CD8-positive, alpha-beta memory T cell (primary cell): ENCODE measurements at places on chromosomes 4 and X. TPM values are rescaled to one million over a fixed set of nuclear protein-coding genes. Genes with fewer than 3 reads are reported as not detected.

GRCh38 chr4:41006141-41006540, 208.2 kb downstream of the APBB2 start:
- no peak for DNase-seq

DNA sequence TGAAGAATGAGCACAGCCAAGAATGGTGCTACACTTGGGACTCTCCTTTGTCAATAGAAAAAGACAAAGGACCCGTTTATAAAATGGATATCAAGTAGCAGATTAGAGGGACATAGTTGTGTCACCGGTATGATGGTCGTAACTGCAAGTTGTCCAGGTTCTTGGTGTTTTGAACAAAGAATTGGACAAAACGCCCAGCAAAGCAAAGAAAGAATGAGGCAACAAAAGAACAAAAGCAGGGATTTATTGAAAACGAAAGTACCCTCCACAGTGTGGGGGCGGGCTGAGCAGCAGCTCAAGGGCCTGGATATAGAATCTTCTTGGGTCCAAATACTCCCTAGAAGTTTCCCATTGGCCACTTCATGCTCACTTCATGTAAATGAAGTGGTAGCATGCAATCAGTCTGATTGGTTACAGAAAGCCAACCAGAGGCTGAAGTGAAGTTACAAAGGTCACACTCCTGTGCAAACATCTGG, 54.7 kb downstream of the SHROOM3 start:
- DNase-seq: no peak

GRCh38 chrX:37873220-37873619, 25.8 kb upstream of the DYNLT3 start:
- DNase-seq: no peak

DNA sequence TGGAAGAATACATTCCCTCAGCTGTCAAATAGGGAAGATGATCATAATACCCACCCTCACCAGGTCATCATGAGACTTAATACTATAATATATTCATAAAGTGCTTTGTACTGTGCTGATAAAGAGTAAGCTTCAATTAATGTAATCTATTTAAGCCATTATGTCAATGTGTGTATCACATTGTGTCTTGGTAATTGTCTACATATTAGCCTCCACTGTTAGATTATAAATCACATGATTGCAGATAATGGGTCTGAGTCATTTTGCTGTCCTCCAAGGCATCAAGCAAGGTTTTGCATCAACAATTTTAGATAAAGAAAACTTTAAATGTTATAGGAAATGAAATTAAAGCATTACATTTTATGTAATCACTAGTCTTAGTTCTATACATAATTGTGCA, 45.2 kb upstream of the CEP135 start:
- DNase-seq: no peak

GRCh38 chr4:3016961-3017360, 53.6 kb downstream of the GRK4 start:
- DNase-seq: no peak

- DNase-seq: no peak
Observed at GRCh38 chr4:133484287-133484686, 335.2 kb downstream of the PCDH10 start.

DNA sequence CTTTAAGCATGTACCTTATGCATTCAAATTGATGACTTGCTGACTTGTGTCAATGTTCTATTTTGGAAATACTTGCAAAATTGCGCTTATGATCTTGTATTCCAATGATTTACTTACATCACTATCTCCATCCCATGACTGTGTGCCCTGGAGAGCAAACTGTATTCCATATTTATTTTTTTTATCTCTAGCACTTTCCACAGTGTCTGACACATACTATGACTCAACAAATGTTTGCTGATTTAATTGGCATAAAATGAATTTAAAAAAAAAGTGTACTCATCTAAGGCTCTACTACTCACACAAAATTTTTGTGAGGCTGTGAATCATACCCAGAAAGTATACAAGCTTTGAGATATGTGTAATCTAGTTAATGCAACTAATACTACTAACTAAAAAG, 1066.8 kb upstream of the ADGRL3 start:
- no peak for DNase-seq

DNA sequence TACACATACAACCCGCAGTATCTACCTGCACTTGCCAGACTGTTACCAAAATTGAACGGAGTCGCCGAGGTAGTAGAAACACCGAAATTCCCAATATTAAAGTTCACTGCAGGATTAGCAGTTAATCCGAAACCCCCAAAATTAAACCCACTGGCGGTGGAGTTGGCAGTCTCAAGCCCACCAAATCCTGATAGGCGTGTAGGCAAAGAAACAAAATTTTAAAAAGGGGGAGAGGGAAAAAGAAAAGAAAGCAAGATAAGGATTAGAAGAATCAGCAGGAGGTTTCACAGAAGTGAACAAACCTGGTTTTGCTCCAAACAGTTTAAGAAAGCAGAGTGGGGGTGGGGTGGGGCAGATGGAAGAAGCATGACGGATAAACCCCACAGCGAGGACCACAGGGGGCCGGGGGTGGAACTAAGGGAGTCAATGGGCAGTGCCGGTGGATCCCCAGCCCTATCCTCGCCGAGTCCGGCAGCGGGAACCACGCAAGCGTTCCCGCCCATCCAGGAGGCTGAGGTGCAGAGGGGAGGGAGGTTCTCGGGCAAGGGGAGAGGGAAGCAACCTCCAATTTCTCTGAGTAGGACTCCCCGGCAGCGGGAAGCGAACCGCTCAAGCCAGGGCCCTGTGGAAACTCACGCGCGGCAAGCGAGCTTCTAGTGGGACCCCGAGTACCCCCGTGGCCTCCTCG, 599 bp downstream of the NUP54 start:
- no peak for DNase-seq

GRCh38 chr4:6282314-6282771, 12.7 kb downstream of the WFS1 start:
- no peak for DNase-seq

DNA sequence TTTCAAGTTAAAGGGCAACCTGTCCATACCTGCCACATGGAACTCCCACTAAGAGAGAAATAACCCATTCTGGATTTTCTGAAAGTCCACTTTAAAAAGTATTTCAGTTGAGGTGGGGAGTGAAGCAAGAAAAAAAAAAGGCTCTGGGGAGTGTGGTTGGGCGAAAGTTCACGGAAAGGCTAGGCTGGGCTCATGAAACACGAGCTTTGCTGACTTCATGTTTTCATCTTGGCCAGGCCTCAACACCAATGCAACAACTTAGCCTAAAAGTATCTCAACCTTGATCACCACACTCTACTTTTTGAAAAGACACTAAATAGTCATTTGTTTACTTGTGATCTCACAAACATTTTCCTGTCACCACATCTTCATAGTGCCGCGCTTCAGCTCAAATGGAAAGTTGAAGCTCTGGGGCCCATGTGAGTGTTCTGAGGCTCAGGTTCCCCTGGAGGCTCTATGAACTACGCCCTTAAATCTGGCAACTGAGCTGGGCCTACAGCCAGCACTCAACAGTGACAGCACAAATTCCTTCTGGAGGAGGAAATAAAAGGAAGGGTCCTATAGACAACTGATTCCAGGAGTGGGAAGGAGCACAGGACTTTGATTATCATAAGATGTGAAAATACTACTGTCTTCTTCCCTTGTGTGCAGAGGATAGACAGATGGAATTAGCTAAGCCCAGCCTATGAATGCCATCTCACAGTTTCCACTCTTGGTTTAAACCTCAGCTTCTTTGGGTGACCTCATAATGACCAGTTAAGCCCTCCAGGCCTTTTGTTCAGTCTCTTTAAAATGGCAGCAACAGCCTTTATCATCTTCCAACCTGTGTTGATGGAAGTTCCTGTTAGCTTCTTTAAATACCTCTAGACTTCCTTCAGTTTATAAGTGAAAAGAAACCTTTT, 5.1 kb downstream of the CD40LG start:
- no peak for DNase-seq

The KLHL4 gene
- total RNA-seq: 0.18 TPM

The OCIAD2 gene
- 60.0 TPM for total RNA-seq

The ACSL1 gene
- 25.4 TPM for total RNA-seq

The IL3RA gene
- total RNA-seq: 0.42 TPM

The PRDM8 gene
- 12.7 TPM for total RNA-seq

The CSAG1 gene
- not detected for total RNA-seq
